BE2C (cell line): ENCODE measurements at places on chromosomes 6 and 20.

GRCh38 chr6:155313602-155314091, 637 bp downstream of the TFB1M start:
- DNase-seq: peak; percentile 57

DNA sequence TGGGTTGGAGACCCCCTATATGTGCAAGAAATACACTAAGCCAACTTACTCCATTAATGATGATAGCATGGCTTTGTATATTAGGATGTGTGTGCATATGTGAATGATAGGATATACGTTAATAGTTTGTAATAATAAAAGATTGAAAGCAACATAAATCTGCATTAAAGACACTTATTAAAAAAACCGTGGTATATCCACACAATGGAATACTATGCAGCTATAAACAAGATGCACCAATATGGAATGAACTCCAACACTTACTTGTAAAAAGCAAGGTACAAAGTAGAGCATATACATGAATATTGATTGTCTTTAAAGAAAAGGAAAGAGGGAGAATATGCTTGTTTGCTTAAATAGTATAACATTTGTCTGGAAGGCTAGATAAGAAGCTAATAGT, 68.0 kb downstream of the UST start:
- DNase-seq: no peak

DNA sequence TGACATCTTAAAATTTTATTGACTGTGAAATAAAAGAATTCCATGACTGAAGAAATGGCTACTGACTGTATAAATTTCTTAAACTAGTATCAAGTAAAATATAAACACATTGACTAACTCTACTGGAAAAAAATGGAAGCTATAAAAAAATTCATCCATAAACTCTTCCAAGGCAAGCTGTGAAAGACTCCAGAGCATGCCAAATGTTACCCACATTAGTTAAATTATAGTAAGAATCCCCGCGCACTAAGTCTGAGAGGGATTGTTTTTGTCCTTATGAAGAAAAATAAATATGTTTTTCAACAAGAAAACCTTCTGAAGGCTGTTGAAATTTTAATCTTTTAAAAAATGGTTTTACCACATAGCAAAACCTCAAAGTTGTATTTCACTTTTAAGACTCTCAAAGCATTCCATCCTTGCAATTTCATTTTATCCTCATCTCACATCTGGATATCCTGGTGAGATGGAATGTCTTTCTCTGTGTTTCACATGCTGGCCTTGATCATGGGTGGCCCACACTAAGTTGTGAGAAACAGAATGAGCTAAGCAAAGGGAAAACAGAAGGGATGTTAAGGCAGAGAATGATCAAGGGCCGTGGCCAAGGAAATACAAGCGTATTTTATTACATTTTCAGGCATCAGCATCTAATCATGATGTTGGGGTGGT, 732.5 kb downstream of the KIF16B start:
- no peak for DNase-seq

GRCh38 chr20:18986146-18986830, 172.7 kb downstream of the SCP2D1 start:
- DNase-seq: no peak

DNA sequence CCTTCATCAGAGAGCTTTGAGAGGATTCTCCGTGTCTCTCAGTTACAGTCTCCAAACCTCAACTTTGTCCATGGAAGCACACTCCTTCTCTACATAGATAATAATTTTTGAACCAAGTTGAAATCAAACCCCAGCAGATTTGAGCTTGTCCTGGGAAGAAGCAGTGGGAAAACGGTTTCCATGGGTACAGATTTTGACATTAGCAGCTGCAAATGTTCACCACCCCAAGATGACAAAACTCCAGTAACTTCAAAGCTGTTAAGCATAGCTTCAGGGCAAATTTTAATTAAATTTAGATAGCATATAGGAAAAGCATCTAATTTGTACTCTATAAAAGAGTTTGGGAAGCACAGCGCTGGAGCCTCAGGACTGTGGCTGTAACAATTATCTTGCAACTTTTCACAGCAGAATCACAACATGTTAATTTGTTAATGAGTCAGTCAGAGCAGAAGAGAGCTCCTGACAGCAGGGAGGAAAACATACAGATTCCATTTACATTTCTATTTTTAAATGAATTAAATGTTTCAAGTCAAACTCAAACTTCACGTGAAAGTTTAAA, 240.7 kb downstream of the BMP7 start:
- no peak for DNase-seq

- DNase-seq: no peak
These were observed 4.8 kb downstream of the SLC32A1 start for GRCh38 chr20:38728911-38729642.

GRCh38 chr6:125097186-125097585, 56.4 kb upstream of the TPD52L1 start:
- DNase-seq: no peak

GRCh38 chr6:106963544-106963943, 11.0 kb downstream of the CD24 start:
- DNase-seq: no peak

DNA sequence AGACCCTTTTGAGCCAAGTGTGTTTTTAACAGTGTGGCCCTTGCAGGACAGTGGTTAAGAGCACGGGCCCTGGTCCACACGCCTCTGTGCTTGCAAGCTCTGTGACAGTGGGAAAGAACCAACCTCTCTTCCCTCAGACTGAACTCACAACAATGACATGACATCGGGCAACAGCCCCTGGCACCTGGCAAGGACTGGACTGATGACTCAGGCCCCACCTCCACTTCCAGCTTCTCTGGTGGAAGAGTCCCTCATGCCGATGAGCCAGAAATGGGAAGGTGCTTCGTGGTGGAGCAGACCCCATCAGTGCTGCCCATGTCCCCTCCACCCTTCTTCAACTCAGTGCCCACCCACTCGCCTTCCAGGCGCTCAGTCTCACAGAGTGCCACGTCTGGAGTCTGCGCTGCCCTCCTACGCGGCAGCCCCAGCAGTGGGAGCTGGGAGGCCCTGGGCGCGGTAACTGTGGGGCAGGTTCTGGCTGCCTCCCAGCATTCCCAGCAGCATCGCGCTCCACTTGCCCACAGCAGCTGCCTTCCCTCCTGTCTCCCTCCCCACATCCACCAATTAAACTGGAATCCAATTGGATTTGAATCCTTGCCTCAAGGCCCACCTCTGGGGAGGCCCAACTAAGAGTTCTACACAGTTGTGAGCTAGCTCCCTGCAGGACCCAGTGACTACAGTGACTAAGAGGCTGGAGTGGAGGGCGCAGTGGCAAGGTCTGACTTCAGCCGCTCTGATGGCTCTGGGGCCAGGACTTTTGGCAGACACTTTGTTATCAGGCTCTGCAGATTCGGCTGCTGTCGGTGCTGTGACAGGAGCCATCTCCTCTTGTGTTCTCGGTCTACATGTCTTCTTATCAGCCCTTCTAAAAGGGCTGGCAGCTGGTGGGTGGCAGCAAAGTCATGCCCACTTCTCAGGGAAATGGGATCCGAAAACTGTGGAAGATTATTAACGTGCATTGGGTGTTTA, 156.8 kb upstream of the MLN start:
- DNase-seq: peak; percentile 51

DNA sequence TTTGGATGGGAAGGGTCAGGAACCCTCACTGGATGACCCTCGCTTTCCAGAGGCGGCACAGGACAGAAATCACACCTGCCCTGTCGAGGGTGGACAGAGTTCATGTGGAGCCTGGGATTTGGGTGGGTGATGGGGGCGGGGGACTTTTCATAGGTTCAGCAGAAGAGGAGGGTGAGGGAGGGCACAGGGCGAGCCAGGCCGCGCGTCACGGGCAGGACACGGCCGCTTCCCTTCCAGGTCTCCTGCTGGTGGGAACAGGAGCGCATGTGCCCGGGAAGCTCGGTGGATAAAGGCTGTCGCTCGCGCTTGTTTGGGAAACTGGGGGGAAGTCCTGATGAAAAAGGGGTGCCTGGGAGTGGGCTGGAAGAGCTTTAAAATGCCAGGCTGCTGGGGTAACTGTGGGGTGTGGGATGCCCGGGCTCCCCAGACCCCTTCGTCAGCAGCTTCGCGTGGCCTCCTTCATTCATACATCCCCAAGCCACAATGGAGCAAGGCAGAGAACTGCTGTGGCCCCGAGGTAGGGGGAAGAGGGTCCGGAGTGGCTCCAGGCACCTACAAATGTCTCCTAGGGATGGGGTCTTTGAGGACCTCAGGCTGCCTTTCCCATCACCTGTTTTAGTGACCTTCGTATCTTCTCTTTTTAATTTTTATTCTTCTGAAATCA, 102.2 kb downstream of the DACT2 start:
- no peak for DNase-seq

- no peak for DNase-seq
These were observed 69.9 kb upstream of the PDE10A start for GRCh38 chr6:165732696-165733488.

- peak; percentile 28 for DNase-seq
These were observed 28.3 kb downstream of the RIN2 start for GRCh38 chr20:19786311-19786710.

DNA sequence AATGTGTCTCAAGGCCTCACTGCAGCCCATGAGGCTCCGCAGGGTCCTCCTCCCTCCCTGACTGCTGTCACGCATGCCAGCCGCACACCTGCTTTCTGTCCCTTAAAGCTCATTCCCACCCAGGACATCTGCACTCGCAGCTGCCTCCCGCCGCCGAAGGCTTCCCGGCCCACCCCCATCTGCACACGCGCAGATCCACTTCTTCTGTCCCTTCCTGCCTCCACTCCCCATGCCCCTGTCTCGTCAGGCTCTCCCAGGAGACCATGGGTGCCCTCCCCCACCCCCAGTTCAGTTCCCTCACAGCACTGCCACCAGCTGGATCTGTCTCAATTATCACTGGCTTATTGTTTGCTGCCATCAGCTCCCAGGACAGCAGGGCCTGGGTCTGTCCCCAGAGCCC, 63.0 kb downstream of the RIPOR3 start:
- peak; percentile 90 for DNase-seq
